ENCODE measurements at places on chromosomes 11 and 22. TPM values are rescaled to one million over a fixed set of nuclear protein-coding genes. Genes with fewer than 3 reads are reported as not detected.

HEPHL1 gene
- not detected for total RNA-seq

SLC37A2 gene
- total RNA-seq, result 0.25 TPM

ANO3 gene
- total RNA-seq, result not detected

PIH1D2 gene
- total RNA-seq, result not detected

GGT5 gene
- not detected for total RNA-seq

FZD4 gene
- not detected for total RNA-seq

SLC6A5 gene
- total RNA-seq, result not detected

SEPTIN3 gene
- 0.22 TPM for total RNA-seq

ABCC8 gene
- not detected for total RNA-seq

NCAM1 gene
- not detected for total RNA-seq

MFRP gene
- not detected for total RNA-seq

RASD2 gene
- 1.6 TPM for total RNA-seq

NAV2 gene
- 0.55 TPM for total RNA-seq

VWCE gene
- total RNA-seq, result 1.0 TPM

NECTIN1 gene
- 3.4 TPM for total RNA-seq

TREH gene
- not detected for total RNA-seq

ACRV1 gene
- not detected for total RNA-seq

CDCA5 gene
- 0.77 TPM for total RNA-seq

GAB4 gene
- total RNA-seq, result not detected

VPS11 gene
- 84.3 TPM for total RNA-seq

PANX3 gene
- not detected for total RNA-seq

SPI1 gene
- 4.9 TPM for total RNA-seq

MAJIN gene
- 0.55 TPM for total RNA-seq

TRIM34 gene
- total RNA-seq, result 3.0 TPM

NAALAD2 gene
- total RNA-seq, result not detected

ARFGAP3 gene
- 21.4 TPM for total RNA-seq

OR56A1 gene
- total RNA-seq, result not detected

C22orf42 gene
- not detected for total RNA-seq

BLID gene
- total RNA-seq, result not detected

All from CD4-positive, alpha-beta T cell (primary cell).